ENCODE measurements at places on chromosomes 6 and 20. TPM values are rescaled to one million over a fixed set of nuclear protein-coding genes. Genes with fewer than 3 reads are reported as not detected.

- peak; percentile 79 for DNase-seq
These were observed 20.1 kb downstream of the JAG1 start for GRCh38 chr20:10653599-10654249.

GHRH gene
- 0.63 TPM for total RNA-seq

DNA sequence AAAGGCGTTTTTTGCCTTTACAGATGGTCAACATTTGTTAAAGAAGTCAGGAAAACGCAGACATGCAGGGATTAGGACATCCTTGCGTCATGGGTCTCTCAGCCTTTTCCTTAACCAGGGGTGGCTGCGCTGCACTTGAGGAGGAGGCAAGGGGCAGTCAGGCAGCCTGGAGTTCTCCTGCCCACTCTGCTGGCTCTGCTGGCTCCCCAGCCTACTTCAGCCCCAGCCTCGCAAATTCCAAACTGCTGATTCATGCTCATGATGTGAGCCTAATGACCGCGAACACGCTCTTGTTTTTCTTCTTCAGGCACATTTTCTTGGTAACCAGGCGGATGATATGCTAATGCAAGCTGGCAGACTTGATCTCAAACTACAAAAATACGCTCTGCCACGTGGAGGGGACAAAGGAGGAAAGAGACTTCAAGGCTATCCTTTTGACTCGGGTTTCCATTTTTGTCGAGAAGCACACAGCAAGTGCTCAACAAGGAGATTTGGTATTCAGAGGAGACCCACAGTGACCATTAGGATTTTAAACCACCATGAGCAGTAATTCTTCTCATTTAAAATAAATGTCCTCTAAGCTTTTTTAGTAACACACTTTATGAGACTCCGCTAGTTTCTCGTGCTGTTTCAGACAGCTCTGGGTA, 290.3 kb upstream of the STXBP5 start:
- peak; percentile 61 for DNase-seq

MAFB gene
- total RNA-seq: 2.0 TPM

DNA sequence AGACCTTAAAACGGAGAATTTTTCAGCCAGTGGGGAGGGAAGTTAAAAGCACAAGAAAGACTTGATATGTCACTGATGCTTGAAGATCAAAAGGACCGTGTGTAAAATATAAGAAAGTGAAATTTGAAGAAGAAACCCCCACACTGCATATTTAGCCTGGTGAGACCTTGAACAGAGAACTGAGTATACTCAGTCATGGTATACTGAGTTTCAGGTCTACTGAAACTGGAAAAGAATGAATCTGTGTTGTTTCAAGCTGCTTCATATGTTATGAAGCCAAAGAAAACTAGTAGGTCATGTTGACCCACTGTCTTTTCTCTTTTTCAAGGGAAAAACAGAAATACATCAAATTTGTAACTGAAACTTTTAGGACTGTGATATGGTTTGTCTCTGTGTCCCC, 443.8 kb upstream of the GJE1 start:
- DNase-seq: no peak

DNA sequence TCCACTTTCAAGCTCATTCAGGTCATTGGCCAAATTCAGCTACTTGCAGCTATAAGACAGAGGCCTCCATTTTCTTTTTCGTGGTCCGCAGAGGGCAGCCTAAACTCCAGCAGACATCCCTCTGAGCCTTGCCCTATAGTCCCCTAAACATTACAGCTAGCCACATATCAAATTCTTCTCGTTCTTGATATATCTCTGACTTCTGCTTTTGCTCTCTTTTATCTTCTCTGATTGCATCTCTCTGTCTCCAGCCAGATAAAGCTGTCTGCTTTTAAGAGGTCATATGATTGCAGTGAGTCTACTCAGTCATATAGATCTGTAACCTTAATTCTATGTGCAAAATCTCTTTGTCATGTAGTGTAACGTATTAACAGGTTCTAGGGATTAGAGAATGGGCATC, 358.4 kb upstream of the RGS17 start:
- DNase-seq: no peak

DNA sequence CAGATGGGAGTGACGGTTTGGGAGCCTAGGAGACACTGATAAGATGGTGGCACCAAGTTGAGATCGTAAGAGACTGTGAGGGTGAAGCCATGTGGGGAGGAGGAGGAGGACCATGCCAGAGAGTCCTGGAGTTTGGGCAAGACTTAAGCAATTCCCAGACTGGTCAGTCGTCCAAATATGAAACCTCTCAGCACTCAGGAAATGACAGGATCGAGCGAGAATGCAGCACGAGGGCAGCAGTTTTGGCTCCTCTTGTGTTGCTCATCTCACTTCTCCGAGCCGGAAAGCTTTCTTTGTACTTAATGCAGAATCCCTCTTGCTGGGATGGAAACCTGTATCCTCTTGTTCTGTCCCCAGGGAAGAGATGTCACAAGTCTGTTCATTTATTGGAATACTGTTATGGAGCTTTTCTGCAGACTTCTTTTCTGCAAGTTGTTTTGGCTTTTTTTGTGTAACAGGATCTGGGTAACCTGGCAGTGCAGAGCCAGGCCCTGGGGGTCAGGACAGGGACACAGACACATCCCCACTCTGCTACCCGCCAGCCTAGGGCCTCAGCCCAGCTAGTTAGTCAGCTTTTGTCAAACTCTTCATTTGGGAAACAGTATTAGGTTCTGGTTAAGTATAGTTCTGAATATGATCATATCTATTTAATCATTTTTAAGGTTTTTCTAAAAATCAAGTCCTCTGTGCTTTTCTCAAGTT, 34.3 kb downstream of the FNDC1 start:
- DNase-seq: peak; percentile 95

GRCh38 chr20:2599288-2600006, 53.0 kb upstream of the NOP56 start:
- DNase-seq: peak; percentile 3

GRCh38 chr20:62875419-62876361, 14.1 kb upstream of the TCFL5 start:
- DNase-seq: peak; percentile 91

DNA sequence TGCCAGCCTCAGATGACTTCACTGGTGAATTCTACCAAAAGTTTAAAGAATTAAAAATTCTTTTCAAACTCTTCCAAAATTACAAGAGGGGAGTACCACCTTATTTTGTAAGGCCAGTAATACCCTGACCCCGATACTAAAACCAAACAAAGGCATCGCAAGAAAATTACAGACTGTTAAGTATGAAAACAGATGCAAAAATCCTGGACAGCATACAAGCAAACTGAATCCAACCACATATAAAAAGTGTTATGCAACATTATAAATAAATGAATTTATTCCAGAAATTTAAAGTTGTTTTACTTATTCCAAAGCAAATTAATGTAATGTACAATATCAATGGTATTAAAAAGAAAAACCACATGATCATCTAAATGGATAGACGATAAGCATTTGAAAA, 873.6 kb upstream of the GJE1 start:
- DNase-seq: no peak

- no peak for DNase-seq
These were observed 48.7 kb upstream of the HEY2 start for GRCh38 chr6:125700581-125701353.

DNA sequence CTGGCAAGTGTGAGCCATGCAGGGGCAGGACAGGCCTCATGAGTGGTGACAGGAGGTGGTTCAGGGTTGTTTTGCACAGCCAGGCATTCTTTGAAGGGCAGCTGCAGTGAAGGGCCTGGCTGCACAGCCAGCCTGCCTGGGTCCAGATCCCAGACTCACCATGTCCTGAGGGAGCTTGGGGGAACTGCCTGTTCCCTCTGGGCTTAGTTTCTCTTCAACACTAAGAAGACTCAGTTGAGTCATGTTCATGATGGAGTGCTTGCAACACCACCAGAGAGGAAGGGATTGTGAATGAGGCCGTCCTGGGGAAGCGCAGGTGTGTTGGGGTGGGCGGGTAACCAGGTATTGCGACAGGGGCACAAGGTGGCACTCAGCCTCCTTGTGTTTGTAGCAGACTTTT, 102.4 kb downstream of the CDH26 start:
- DNase-seq: no peak

DNA sequence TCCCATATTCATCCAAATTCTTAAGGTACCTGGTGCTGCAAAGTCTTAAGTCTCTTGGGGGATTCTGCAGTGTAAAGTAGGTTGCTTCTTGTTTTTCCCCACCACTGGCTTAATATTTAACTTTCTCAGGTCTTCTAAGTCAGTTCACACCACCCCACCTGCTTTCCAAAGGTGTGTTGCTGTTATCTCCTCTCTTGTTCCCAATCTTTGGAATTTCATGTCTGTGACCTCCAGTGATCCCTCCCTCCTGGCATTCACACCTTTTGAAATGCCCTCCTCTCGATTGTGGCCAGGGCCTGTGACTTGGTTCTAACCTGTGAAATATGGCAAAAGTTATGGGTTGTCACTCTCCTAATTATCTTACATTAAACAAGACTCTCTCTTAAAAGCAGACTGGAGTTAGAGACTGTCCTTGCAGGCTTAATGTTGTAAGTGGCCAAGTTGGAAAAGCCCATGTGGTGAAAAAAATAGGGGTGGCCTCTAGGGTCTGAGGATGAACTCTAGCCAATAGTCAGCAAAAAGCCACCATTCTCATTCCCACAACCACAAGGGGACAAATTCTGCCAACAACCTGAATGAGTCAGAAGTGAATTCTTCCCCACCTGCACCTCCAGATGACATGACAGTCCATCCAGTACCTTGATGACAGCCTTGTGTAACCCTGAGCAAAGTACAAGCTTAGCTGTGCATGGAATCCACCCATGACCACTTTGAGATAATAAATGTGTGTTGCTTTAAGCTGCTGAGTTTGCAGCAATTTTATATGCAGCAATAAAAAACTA, 45.1 kb downstream of the ADGRF1 start:
- DNase-seq: no peak

DNA sequence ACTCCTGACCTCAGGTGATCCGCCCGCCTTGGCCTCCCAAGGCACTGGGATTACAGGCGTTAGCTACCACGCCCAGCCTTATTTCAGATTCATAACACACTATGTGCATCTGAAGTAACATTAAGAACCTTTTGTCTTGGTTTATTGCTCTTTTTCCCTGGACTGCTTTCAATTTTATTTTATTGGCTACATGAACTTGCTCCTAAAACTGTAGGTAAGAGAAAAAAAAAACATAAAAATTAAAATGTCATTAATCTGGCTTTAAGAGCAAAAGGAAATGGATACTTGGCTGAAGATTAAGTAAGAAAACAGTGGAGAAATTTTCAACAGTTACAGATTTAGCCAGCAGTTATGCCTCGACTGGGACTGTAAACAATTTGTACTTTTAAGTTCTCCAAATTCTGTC, 62.5 kb downstream of the GJA1 start:
- no peak for DNase-seq

TTI1 gene
- total RNA-seq: 19.0 TPM

RAET1G gene
- total RNA-seq: not detected

DNA sequence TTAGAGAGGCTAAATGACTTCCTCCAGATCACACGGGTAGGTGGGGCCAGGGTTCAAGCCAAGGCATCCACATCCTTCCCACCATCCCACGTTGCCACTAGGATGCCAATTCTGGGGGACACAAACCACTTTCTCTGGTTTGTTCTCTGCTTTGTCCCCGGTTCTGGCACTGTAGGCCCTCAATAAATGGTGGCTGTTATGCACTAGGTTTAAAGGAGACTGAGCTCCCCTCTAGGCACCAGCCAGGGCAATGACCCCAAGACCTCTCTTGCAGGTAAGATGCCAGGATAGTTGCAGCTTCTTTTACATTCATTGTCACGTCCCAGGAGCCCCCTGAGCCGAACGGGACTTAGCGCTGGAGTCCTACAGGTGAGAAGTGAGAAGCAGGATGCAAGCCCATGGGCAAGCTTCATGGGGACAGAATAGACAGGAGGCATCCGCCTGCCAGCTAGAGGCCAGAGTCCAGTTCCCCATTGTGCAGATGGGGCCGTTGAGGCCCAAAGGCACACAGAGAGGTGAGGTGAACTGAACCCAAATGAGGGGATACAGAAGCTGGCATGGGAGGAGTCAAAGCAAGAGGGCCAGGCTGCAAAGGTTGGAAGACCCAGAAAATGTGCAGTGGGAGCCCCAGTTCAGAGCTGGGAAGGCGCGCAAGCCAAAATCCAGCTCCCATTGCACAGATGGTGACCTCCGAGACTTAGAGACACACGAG, 677 bp downstream of the PXMP4 start:
- DNase-seq: no peak

BPIFA1 gene
- not detected for total RNA-seq

DNA sequence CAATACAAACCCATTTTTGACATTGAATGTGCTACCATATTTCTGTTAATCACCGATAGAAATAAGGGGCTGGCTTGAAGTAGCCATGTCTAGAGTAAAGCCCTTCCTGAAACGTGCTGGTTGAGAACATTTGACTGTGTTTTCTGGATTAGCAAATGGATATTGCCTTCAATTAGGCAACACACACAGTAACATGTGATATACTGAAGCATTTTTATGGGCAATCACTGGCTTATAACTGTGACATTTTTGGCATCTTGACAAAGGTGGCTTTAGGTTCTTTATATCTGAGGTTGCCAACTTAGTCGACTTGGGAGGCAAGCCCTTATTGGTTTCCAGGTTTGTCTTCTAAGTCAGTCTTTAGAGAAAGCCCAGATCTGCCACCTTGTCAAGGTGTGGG, 292.9 kb downstream of the BTBD3 start:
- no peak for DNase-seq

- no peak for DNase-seq
These were observed 22.0 kb upstream of the IGF2R start for GRCh38 chr6:159946912-159947311.

DNA sequence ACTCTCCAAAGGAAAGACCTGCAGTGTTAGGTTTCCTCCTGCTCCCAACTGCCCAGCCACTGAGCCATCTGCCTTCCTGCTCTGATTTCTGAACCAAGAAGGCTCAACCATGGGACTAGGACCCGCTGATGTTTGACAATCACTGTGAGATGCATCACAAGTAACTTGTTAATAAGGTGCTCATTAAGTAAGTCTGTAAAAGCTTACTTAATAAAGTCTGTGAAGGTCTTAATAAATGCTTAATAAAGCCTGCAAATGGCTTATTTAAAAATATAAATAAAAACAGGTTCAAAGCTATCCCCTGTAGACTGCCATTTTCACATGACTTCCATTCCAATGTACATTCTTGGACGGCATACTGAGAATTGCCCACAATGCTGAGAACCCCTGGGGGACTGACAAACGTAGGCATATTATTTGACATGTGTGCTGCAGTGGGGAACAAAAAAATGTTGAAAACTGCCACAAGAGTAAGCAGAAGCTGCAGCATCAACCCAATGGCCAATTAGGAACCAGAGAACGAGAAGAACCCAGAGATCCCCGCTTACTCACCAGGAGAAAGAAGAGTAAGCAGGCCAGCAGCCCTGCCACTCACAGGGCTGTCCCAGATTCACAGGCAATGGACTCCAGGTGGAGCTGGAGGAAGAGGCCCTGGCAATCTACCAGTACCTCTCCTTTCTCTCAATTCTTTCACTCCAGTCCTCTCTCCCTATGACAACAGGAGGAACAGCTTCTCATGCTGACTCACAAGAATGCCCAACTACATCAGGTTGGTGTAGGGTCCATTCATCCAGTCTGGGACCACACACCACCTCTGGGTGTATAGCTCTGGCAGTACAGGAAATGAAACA, 19.5 kb downstream of the KIF13A start:
- DNase-seq: no peak

- no peak for DNase-seq
These were observed 912 bp downstream of the SNRNP48 start for GRCh38 chr6:7590918-7591302.

LPIN3 gene
- 17.0 TPM for total RNA-seq

GRCh38 chr6:35311390-35312075, 13.9 kb downstream of the DEF6 start:
- no peak for DNase-seq

- DNase-seq: no peak
These were observed 77.1 kb downstream of the TULP4 start for GRCh38 chr6:158389193-158389919.

GRCh38 chr20:3659492-3660261, 3.5 kb downstream of the GFRA4 start:
- no peak for DNase-seq

GRCh38 chr20:49924247-49924646, 8.9 kb upstream of the SPATA2 start:
- DNase-seq: no peak
